ENCODE measurements at places on chromosomes 1 and 21. TPM values are rescaled to one million over a fixed set of nuclear protein-coding genes. Genes with fewer than 3 reads are reported as not detected.

Gene HMCN1
- 0.12 TPM for polyA plus RNA-seq

DNA sequence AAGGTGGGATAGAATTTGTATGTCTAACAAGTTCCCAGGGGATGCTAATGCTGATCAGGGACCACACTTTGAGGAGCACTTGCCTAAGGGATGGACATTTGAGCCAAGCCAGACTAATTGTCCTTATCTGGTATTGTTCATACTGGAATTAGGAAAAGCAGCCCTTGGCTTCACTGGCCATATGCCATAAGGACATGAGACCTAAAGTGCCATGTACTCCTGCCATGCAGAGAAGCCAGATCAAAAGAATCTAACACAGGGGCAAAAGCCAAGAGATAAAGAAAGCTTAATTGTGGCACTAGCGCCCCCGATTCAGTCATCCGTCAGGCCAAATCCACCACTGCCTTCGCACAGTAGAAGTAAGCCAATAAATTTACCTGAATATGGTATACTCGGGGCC lies 45.7 kb downstream of the RNF11 start:
- no peak for DNase-seq

GRCh38 chr1:34866762-34867109 lies 7.2 kb upstream of the SMIM12 start:
- DNase-seq: no peak

Gene ETV3L
- polyA plus RNA-seq: not detected

Gene KCNK2
- 5.7 TPM for polyA plus RNA-seq

Gene RGS8
- polyA plus RNA-seq: not detected

Gene PAQR6
- polyA plus RNA-seq: 4.3 TPM

Gene OR2M2
- polyA plus RNA-seq: not detected

- no peak for DNase-seq
Measured at GRCh38 chr1:151827853-151828252, 3.7 kb downstream of the RORC start.

- DNase-seq: no peak
Measured at GRCh38 chr1:247077876-247078257, 744 bp downstream of the ZNF670 start.

Gene CD101
- polyA plus RNA-seq: 1.9 TPM

DNA sequence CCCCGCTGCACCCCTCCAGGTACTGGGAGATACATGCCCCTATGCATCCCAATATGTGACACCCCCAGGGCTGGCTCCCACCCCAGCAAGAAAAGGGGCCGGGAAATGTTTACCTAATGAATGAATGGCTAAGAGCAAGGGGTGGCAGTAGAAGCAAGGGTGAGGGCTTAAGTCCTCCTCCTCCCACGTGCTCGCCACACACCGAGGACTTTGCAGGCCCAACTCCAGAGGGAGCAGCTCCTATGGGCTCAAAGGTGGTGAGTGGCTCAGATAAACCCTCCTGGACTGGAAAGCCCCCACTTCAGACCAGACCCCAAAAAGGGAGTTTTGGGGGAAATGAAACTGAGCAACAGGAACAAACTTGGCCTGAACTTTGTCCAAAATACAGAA lies 11.4 kb downstream of the SLC45A3 start:
- DNase-seq: peak; percentile 62

GRCh38 chr1:242523719-242524570 lies 552 bp downstream of the PLD5 start:
- no peak for DNase-seq

Gene ST6GALNAC5
- polyA plus RNA-seq: 1.3 TPM

DNA sequence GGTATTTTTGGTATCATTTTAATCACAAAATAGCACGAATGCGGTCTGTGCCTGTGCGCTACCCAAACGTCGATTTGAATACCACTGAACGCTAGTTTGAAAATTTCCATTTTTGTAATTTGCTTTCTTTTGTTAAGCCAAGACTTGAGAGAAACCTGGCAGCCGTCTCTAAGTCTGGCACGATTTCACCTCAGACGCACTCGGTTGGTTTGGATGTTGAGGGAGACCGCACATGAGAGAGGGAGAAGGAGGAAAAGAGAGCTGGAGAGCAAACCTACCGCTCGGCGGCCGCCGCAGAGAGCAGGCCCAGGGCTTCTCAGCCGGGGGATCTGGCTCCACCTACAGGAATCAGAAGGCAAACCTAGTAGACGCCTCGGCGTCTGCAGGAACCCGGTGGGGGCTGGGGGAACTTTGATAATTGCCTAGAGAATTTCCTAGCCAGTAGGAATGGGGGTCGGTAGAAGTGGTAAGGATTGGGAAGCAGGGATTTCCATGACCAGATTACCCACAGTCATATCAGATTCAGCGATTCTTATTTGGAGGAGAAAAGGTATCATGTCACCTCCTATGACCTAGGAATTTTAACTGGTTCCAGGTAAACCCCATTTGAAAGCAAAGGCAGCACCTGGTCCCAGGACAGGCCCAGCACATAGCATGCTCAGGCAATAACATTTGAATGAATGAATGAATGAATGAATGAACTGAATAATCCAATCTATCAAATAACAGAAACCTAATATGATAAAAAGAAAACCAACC lies 83.2 kb downstream of the TM2D1 start:
- DNase-seq: peak; percentile 76

- DNase-seq: no peak
Measured at GRCh38 chr1:230459465-230459864, 33.3 kb upstream of the PGBD5 start.

Gene LY9
- polyA plus RNA-seq: 0.25 TPM

Gene NHLH1
- polyA plus RNA-seq: 0.08 TPM

- no peak for DNase-seq
Measured at GRCh38 chr1:244069326-244069898, 18.3 kb downstream of the ZBTB18 start.

Gene FABP3
- polyA plus RNA-seq: 43.0 TPM

DNA sequence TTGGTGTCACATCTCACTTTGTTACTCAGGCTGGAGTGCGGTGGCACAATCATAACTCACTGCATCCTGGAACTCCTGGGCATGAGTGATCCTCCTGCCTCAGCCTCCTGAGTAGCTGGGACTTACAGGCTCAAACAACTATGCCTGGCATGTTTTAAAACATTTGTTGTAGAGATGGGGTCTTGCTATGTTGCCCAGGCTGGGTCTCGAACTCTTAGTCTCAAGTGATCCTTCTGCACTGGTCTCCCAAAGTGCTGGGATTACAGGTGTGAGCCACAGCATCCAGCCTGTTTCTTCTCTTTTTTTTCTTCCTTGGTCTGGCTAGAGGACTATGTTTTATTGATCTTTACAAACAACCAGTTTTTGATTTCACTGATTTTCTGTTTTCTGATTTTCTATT lies 64.6 kb downstream of the LHX4 start:
- DNase-seq: no peak

DNA sequence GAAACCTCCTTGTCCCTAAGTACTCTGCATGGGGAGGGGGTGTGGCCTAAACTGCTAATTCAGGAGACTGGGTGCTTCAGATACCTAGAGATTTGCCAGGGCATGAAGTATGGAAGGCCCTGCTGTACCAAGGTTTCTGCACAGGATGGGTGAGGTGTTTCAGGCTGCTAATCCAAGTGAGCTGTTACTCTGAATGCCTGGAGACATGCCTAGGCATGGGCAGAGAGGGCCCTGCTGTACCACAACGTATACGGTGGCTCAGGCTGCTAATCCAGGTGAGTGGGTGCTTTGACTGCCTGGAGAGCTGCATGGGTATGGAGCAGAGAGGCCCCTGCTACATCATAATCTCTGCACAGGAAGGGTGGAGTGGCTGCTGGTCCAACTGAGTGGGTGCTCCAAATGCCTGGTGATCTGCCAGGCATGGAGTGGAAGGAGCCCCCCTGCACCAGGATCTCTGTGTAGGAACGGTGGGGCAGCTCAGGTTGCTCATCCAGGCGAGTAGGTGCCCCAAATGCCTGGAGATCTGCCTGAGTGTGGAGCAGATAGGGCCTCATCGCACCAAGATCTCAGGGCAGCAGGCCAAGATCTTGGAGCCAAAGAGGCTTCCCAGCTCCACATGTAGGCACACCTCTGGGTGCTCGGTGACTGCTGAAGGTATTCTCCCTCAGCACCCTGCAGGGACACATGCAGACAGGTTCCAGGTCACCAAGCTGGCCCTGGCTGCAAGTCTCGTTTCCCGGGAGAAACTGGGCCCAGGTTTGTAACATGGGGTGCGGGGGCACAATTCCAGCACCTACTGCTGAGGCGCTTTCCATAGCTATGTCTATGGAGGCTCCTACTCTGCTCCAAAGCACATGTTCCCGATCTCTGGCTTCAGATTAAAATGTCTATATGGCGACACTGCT lies 252.5 kb upstream of the PLXNA2 start:
- DNase-seq: no peak

GRCh38 chr1:240474133-240474614 lies 137.8 kb downstream of the GREM2 start:
- peak; percentile 47 for DNase-seq

DNA sequence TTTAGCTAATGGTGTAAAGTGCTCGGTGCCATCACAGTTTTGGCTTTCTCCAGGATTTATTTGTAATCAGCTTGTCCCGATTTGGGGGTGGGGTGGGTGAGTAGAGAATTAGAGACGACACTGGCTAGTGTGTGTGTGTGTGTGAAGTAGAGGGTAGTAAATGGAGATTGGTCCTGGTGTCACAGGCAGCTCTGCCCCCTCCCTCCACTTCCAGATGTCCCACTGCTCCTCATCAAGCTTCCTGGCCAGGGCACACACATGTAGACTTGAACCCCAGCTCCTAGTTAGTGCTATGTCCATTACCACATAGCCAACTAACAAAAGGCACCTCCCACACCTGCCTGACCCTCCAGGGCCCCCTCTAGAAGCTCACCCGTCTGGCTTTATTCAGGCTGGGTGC lies 3.2 kb downstream of the TRNP1 start:
- no peak for DNase-seq

DNA sequence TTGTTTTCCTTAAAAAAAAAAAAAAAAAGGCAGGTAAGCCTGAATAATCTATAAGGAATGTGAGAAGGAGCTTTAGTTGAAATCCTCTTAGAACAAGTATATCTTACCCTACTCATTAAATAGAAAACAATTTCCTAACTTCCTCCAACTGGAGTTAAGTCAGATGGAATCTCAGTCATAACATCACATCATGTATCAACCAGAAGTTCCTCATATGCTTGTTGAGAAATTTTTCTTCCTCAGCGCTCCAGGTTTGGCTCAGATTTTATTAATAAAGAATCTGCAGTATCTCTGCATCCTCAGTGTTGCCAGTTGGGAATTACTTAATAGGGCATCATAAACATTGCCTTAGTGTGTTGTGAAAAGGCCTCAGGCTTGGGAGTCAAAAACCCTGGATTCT lies 37.6 kb downstream of the DUSP10 start:
- DNase-seq: no peak

DNA sequence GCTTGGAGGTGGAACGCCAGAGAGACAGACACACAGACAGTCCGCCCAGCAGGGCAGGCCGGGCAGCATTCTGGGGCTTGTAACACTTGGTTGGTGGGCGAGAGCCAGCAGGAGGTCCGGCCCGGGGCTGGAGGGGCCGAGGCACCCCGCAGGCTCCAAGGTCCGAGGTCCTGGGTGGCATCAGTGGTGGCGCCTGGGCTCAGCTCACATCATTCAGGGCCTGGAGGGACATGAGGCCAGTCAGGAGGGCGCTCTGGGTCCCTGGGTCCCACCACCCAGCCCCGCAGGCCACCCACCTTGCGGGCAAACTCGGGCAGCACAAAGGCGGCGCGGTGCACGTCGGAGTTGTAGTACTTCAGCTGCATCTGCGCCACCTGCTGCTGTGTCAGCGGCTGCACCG lies 5.2 kb downstream of the SRM start:
- DNase-seq: no peak

Gene ASTN1
- polyA plus RNA-seq: 0.31 TPM

DNA sequence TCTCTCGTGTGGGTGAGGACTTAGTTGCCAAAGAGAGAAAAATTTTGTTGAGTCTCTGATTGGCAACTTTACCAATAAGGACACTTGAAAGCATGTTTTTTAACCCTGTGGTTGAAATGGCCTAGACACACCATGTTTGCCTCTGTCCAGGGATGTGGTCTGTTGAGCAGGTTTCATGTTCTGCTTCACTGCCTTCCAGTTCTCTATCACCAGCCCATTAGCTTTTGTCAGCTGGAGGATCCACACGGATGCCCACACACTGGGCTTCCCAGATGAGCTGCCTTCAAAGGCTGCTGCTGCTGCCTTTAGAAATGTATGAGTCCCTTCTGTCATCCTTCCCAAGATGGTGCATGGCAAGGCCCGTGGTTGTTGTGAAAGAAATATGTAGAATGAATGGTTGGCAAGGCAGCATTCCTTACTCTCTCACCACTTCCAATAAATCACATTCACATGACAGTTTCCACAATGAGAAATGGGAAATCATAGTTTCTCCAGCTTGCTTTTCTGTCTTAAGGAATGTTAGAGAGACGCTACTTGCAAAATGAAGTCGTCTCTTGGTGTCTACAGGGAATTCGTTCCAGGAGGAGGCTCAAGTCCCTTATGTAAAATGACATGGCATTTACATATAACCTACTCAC lies 108.2 kb upstream of the SLC35F3 start:
- DNase-seq: no peak

DNA sequence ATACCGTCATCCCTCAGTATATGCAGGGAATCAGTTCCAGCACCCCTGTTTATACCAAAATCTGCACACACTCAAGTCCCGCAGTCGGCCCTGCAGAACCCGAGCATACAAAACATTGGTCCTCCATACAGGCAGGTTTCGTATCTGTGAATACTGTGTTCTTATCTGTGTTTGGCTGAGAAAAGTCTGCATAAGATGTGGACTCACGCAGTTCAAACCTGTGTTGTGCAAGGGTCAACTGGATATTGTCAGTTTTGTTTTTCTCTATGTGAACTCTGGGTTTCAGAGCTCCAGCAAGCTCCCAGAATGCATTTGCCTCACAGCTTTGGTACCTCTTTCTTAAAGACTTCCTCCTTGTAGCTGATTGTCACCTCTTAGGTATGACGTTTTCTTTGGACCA lies 100.6 kb downstream of the NR5A2 start:
- no peak for DNase-seq

GRCh38 chr21:43855955-43856354 lies 9.1 kb upstream of the AGPAT3 start:
- DNase-seq: no peak

DNA sequence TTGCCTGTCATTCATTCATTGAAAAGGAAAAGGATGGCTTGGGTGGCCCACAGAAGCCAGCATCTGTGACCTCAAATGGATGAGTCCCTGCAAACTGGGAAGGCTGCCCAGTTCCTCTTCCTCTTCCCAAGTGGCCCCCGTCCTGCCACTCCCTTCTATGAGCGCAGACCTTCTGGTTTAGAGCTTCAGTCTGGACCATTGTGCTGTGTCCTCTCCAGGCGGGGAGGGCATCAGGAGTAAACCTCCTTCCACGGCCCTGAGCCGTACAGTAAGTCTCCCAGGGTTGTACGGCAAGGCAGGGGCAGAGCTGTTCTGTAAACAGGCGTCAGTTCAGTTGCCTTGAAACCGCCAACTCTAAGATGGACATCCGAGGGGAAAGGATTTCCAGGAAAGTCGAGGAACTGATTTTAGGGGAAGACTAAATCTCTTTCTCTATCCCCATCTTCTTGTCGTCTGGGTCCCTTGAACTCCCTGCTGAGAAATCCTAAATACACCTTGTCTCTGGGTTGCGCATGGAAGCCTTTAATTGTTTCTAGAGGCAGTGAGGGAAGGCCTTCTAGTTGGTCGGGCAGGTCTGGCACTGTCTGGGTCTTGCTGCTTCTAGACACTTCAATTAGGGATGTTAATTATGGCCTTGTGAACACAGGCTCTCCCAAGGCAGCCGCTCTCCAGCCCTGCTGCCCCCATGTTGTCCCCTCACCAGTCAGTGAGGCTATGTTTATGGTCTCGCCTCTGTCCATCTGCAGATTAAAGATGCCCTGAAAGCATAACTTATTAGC lies 22.1 kb downstream of the SOX13 start:
- no peak for DNase-seq

Data from stomach (tissue), 19 donors.